ENCODE measurements at places on chromosomes 1 and 21.

GRCh38 chr1:175737451-175737850 lies 5.9 kb downstream of the TNR start:
- peak; percentile 22 for DNase-seq

- DNase-seq, result no peak
These were observed 16.2 kb downstream of the OLFML2B start for GRCh38 chr1:162007466-162007865.

DNA sequence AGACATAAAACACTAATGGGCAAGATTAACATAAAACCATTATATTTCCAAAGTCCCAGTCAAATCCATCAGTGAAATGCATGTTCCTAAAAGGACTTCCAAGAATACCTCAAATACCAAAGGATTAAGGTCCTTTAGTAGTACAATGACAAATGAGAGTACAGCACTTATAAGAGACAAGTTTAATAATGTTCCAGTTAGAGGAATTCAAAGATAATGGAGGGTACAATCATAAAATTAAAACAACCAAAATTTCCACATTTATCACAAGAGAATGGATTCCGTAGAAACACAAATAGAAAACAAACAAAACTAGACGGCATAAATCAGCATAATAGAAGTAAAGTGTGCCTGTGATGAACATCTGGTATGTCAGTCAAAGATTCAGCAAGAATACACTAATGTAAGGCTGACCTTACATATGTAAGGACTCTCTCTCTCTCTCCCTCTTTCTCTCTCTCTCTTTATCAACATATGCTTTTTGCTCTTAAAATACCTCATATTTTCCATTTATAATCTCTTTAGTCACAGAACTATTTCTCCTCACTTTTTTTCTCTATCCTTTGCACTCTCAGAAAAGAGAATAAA lies 32.8 kb upstream of the C1orf53 start:
- no peak for DNase-seq

DNA sequence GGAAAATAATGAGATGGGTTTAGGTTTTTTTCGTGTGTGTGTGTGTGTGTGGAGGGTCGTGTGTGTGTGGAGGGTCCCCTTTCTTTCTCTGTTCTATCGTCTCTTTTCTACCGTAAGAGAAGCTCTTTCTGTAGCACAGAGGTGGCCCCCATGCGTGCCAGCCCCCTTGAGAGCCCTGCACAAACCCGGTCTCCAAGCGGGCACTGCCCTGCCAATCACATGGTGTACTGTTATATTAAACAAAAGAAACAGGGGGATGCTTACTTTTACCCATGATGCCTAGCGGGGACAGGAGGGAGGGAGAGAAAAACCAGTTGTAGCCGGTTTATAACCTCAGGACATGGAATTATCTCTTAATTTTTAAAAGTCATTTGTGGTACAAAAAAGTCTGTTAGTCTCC lies 41.0 kb downstream of the GATAD2B start:
- DNase-seq, result no peak

DNA sequence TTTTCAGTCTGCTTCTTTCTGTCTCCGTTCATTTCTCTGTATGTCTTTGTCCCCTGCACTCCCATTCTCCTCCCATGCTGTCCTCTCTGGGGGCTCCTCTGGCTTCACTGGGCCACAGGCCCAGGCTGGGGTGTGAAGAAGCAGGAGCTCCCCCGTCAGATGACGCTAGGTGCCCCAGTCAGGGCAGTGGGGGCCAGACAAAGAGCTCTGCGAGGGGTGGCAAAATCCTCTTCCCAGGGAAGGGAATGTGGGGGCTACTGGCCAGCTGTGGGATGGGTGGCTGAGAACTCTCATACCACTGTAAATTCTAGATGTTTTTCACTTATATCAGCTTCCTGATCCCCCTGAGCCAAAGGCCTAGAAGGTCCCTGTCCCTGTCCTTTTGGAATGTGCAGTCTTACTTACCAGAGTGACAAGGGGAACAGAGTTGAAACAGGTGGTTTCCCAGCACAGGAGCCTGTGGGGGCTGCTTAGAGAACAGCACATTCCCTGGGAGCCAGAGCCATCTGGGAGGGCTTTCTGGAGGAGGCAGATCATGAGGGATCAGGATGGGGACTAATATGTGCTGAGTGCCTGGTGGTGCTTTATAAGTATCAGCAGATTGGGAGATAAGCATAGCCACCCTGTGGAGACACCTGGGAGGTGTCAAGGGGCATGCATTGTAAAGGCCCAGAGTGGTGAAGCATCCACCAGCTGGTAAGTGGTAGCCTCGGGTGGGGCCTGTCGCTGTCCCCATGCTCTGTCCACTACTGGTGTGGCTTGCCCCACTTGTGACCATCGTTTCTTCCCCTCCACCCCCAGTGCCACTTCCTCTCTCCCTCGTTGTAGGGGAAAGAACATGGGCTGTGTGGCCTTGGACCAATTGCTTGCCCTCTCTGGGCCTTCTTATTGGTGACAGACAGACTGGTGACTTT lies 10.1 kb upstream of the PADI1 start:
- DNase-seq, result no peak

GRCh38 chr1:173509797-173510196 lies 32.7 kb downstream of the PRDX6 start:
- DNase-seq, result no peak

DNA sequence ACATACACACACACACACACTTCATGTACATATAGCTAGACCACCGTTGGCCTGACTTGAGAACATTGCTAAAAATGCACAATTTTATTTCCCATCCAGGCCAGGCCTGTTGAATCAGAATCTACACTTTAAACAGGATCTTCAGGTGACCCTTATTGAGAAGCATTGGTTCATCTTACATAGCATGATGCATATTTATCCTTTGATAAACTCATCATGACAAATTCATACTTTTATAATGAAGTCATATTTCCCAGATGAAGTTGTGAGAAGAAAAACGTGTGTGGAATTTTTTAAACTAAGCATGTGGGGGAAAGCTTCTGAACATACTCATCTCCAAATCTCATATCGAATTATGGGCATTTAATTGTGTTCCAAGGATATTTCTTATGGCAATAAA lies 877.7 kb downstream of the MRPL39 start:
- no peak for DNase-seq

GRCh38 chr1:201530741-201531531 lies 8.0 kb upstream of the NAV1 start:
- DNase-seq, result peak; percentile 70

DNA sequence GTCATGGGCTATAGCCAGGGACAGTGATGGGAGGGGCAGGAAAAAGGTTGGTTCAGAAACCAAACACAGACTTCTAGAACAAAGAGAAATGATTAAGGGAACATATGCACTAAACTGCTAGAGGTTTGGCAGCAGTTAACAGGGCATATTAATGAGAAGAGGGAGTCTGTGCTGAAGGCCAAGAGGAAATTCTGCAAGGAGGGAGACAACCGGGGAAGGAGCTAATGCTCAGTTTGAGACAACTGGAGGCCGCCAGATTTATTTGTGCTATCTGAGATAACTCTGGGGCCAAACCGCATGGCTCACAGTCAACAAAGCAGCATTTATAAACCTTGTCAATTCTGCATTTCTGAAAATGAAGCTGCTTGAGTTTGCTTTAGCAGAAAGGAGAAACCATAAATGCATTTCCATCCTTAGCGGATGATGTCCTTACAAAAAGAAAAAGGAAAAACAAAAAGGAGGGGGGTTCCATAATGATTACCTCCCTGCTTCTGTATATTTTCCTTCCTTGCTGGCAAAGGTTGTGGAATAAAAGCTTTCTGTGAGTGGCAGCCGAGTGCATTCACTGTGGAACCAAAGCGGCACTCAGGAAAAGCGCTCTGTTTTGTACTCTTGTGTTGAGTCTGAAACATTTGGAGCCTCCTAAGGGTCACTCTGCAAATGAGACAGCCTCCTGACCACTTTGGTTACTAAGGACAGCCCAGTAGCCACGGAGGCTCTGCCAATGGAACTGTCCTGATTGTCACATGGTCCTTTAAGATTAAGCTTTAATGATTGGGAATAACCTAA lies 70.3 kb downstream of the SIM2 start:
- DNase-seq, result no peak
